Activated CD4-positive, alpha-beta T cell treated with anti-CD3 and anti-CD28 coated beads, Interleukin-2, amount 50 U/mL, for 1 hour (primary cell): ENCODE measurements at places on chromosomes 2 and 18.

- DNase-seq, result no peak
Observed at GRCh38 chr18:49303379-49303778, 157.1 kb downstream of the DYM start.

DNA sequence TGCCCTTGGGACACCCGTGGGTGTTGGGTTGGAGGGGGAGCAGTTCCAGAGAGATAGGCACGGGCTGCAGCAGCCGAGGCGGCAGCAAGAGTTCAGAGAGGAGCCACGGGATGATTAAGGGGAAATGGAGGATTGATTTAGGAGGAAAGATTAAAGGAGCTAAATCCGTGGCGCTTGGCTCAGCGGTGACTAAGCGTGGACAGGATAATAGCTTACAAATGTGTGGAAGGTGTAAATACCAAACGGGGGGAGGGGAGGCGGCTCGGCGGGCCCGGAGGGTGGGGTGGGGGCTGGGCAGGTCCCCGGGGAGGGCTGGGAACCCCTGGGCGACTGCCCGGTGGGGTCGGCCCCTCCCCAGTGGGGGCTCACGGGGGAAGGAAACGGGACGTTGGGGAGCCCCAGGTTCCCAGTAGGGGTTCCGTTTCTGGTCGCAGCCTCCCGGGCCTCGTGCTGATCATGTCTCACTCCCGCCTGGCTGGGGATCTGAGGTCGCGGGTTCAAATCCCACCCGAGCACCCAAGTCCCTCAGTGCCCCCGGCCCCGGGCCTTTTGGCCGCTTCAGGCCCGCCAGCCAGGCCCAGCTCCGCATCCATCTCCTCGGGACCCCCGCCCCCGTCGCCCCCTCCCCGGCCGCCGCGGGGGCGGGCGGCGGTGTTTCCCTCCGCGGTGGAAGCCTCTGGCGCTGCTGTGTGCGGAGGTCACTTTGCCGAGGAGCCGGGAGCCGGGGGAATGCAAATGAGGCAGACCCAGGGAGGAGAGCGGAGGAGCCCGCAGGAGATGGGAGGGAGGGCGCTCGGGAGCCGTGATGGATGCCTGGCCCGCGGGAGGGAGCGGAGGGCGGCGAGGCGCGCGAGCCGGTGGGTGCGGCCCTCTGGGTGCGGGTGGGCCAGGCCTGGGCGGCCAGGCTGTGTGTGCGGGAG is 8.1 kb downstream of the ASIC4 start:
- no peak for DNase-seq

DNA sequence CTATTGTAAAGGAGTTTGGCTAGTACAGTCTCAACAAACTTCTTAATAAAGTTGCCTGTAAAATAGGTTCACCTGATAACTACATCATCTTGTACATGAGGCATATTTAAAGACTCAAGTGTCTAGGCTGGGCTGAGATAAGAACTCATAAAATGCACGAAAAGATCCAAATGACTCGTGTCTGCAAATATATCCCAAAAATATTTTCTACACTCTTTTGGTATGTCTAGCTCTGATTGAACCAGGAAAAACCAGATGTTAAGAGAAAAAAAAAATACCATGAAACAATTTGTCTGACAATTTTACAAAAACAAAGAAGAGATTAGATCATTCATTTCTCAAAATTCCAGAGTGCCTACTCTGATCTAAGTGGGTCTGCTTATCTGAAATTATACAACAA is 166.9 kb upstream of the OSR1 start:
- no peak for DNase-seq

- no peak for DNase-seq
Observed at GRCh38 chr2:71948781-71949536, 198.7 kb downstream of the CYP26B1 start.

DNA sequence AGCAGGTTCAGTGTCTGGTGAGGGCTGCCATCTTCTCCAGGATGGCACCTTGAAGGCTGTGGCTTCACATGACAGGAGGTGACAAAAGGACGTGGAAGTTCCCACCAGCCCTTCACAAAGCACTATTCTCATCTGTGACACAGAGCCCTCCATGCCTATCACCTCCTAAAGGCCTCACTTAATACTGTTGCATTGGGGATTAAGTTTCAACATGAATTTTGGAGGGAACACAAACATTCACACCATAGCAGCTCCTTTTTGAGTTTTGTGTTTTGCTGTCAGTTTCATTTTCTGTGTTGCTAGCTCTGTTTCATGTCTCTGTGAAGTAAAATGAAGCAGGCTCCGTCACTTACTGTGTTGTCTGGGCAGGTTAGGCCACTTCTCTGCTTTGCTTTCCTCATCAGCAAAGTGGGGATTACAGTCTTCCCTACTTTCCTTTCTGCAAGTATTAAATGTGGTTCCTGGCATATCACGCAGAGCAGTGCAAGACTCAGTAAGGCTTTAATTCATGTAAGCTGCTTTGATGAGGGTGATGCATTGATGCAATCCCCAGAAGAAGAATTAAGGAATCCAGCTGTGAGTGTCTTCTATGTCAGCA is 31.6 kb downstream of the LIMS1 start:
- DNase-seq, result no peak

DNA sequence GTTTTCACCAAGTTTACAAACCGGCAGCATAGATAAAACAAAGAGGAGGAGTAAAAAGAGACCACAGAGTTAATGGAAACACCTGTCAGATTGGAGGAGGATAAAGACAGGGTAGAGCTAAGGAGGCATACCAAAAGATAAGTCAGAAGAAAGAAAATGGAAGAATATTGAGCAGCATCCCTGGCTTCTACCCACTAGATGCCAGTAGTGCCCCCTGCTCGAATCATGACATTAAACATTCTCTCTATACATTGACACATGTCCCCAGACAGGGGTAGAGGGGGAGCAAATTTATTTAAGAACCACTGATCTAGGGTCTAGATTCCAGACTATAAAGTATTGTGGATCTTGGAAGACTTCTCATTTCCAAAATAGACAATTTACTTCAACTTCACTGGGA is 159.8 kb upstream of the ETAA1 start:
- DNase-seq, result no peak

GRCh38 chr2:224584785-224585210 is 365 bp downstream of the CUL3 start:
- peak; percentile 55 for DNase-seq

DNA sequence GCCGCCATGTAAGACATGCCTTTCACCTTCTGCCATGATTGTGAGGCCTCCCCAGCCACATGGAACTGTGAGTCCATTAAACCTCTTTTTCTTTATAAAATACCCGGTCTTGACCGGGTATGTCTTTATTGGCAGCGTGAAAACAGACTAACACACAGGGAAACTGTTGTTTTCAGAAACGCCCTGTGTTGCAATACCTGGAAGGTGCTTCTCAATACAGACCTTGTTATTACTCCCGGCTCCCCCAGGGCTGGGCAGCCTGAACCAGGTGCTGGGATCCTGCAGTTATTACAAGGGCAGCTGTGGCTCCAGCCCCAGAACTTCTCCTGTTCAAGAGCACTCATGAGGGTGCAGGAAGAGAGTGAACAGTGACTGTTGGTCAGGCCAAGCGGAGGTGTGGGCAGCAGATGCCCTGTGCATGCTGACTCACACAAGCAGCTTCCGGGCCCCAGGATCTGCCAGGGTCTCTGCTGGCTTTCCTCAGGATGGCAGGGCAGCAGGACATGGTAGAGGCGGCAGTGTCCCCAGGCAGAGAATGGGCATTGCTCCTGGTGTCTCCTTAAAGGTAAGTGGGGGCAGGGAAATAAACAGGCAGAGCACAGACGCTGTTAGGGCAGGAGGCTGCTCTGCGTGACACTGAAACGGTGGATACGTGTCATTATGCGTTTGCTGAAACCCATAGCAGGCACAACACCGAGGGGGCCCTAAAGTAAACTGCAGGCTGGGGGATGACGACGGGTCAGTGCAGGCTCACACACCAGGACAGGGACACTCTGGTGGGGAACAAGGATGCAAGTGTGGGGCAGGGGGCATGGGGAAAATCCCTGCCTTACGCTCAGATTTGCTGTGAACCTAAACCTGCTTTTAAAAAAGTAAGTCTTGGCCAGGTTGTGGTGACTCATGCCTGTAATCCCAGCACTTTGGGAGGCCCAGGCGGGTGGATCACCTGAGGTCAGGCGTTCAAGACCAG is 89.1 kb downstream of the NDUFA10 start:
- no peak for DNase-seq

DNA sequence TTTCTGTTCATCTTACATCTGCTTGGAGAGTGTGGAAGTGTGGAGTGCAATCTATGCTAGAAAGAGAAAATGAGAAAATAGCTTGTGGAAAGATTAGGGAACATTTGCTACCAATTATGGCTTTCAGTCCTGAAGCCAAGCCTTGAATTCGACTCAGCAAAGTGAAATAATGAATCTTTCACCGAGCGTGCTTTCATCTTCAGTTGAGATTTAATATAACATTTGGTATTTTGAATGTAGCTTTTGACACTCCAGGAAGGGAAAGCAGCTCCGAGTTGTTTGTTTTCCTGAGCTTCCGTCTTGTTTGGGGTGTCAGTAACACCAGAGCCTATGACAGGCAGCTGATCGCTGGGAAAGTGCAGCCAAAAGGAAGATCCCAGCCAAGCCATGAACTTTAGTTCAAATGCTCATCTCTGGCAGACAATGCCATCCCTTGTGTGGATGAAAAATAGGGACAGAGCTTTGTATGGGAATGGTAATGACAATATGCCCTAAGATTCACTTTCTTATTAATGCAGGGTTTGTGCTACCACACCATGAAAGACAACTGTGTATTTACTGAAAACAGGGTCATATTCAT is 25.0 kb upstream of the PHLPP1 start:
- no peak for DNase-seq

- DNase-seq, result no peak
Observed at GRCh38 chr2:25324905-25325592, 16.7 kb downstream of the DNMT3A start.

DNA sequence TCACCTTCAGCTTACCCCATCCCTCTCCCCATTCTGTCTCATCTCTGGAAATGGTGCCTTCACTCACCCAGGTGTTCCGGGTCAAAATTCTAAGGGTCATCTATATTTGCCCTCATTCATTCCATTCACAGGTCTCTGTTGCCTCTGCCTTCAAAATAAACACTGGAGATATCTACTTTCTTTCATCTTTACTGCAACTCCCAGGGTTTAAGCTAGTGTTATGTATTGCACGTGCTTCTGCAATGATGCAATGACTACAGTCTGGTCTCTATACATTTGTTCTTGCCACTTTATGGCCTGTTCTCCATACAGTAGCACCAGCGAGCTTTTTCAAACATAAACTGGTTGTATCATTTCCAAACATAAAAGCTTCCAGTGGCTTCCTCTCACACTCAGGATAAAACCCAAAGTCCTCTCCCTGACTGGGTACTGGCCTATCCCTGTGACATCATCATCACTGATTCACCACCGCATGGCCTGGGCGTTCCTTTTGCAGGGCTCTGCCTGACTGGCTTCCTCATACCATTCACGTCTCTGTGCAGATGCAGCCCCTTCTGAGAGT is 14.3 kb downstream of the DSG2 start:
- no peak for DNase-seq

DNA sequence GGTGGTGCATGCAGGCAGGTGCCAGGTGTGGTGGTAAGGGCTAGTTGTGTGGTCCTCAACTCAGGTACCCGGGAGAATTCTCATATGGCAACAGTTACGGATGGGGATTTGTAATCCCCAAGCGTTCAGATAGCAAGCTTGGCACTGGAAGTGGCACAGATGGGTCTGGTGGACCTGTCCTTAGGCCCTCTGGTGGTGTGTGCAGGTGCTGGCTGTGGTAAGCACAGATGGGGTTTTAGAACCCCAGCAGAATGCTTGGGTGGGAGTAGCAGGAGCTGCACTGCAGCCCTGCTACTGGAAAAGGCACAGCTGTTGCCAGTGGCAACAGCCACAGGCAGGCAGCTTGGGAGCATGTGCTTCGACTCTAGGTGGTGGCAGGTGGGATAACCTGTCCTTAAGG is 948.2 kb upstream of the FAM98A start:
- no peak for DNase-seq

DNA sequence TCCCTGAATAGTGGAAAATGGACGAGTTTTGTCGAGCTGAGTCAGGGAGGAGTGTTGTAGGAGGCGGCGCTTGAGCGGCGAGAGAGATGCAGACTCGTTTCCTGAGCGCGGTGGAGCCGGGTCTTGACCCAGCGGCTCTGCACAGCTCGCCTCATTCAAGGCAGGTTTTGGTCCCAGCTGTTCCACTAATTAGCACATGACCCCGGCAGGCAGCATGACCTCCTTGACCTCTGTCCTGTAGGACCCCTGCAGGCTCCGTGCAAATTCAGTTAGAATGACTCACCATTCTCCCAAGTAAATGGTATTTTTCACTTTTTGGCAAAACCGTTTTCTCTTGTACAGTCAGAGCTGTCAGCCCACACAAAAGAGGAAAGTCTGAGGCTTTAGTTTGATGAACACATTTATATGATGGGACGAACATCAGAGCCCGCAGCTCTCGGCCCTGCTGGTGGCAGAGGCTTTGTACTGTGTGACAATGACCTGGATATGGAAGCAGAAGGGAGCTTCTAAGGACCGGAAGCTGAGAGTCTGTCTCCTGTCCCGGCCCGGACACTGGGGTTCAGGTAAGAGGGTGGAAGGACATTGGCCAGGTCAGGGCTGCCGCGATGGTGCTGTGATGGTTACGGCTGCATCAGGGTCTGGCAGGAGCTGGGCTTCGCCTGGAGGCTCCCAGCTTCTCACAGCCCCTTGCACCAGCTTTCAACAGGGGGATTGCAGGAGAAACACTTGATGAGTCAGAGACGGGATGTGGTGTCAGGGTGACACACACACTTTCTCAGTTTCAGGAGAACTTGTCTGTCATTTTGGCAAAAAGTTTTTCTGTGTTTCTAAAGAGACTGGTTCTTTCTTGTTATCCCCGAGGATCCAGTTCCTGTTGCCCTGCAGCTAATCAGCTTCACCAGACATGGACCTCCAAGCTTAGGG is 29.9 kb upstream of the ALKAL2 start:
- DNase-seq, result no peak

- DNase-seq, result no peak
Observed at GRCh38 chr2:120261387-120262006, 8.8 kb downstream of the RALB start.

DNA sequence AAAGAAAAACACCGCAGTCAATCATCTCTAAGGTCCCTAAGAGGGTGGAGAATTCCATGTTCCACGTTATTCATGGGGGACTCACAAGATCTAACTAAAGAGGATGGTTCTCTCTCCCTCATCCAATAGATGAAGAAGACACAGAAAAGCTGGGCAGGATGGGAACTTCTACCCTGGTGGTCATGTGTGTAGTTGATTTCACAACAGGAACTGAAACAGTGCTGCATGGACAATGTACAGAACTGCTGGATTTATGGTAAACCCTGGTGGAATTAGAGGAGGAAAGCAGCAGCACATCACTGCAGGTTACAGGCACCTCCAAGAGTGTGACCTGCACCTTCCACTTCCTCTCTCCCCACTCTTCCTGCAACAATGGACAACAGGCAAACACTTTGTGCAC is 31.4 kb downstream of the FECH start:
- DNase-seq, result no peak
